ENCODE measurements at places on chromosomes 1 and 21.
A peak's percentile ranks its signal among the peaks of the same experiment; 100 is the strongest.

DNA sequence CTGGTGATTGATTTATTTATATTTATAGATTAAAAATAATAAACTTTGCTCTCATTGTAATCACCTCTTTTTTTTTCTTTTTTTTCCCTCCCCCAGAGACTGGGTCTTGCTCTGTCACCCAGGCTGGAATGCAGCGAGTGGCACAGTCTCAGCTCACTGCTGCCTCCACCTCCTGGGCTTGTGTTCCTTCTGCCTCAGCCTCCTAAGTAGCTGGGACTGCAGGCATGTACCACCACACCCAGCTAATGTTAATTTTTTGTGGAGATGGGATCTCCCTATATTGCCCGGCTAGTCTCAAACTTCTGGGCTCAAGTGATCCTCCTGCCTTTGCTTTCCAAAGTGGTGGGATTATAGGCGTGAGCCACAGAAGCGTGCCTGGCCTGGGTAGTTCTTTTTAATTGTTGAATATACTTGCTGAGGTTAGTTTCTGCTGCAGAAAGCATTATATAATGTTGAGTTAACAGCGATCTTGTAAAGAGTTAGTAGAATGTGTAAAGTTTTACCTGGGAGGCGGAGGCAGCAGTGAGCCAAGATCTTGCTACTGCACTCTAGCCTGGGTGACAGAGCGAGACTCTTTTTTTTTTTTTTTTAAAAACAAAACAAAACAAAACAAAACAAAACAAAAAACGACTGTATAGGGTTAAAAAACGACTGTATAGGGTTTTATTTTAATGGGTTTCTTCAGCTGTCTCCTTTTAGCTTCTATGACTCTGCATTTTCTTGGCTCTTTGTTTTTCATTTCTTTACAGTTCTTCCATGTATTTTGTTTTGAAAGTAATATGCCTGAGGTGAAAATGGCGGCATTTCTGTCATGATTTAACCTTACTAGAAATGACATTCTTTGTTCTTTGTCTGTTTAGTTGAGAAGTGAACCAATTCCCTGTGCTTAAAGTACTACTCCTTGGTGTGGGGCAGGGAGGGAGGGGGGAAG lies 82.7 kb downstream of the CAMTA1 start:
- DNase-seq, result peak; percentile 11

DNA sequence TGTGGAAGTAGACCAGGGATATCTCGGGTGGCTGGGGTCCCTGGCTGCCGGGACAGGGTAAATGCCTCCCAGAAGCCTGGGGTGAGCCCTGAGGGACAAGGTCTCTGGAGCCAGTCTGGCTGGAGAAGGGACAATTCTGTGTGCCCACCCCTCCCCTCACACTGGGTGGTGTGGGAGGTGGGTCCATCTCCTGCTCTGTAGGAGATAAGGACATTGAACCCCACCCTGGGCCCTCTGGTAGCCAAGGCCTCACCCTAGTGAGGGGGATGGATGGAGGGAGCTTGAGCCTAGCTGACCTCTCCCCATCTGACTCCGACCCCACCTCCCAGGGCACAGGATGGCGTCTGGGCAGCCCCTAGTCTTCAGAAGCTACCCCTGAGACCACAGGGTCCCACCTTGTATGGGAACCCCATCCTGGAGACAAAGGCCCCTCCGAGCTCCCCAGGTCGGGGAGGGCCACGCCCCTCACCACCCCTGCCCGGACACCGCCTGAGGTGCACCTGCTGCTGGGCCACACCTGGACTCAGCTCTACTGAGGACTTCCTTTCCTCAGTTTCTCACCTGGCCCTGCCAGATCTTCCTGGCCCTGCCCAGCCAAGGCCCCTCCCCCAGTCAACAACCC lies 4.3 kb downstream of the AGRN start:
- no peak for DNase-seq

DNA sequence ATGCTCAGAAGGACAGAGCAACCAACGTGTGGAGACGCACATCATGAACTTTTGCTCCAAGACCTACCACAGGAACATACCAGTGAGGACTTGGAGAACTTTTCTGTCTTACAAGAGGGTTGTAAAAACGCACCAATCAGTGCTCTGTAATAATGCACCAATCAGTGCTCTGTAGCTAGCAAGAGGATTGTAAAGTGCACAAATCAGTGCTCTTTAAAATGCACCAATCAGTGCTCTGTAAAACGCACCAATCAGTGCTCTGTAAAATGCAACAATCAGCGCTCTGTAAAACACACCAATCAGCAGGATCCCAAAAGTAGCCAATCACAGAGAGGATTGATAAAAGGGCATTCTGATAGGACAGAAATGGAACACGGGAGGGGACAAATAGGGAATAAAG lies 40.4 kb upstream of the SPAG17 start:
- DNase-seq, result no peak

- DNase-seq, result no peak
Observed at GRCh38 chr1:101267082-101267481, 30.3 kb downstream of the S1PR1 start.

GRCh38 chr1:114550336-114550735 lies 31.1 kb downstream of the BCAS2 start:
- no peak for DNase-seq

DNA sequence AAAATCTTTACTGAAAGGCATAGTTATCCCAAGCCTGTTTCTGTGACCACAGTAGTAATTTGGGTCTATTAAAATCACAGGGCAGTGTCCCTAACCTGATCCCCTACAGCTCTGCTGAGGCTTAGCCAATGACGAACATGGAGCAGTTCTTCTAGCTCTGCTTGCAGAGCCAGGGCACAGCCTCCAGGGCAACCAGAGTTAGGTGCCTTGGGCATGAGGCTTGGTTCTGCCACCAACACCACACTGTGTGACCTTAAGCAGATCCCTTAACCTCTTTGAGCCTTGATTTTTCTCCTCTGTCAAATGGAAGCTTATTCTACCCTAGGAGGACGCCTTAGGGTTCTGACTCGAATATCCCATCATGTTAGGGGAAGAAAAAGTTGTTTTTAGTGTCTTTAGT lies 86.7 kb upstream of the TLR5 start:
- DNase-seq, result no peak

DNA sequence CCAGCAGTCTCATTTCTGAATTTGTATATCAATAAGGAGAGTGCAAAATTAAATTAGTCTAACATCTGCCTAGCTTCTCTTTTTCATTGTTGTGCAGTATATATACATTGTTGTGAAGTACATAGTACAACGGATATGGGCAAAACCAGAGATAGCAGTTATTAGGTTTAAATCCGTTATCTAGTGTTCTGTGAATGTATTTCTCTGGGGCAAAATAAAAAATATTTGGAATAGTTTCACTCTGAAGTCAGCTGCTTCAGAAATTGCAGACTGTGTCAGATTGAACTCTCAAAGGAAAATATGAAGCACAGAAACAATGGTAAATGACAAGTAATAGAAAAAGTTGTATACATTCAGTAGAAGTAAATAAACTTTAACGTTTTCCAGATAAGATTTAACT lies 836.5 kb upstream of the CXADR start:
- DNase-seq, result no peak

GRCh38 chr1:100404821-100405220 lies 52.5 kb downstream of the CDC14A start:
- no peak for DNase-seq

Data from mammary epithelial cell (primary cell).